ENCODE measurements at places on chromosomes 1 and 21.
A peak's percentile ranks its signal among the peaks of the same experiment; 100 is the strongest.

GRCh38 chr1:91792489-91793071, 93.4 kb downstream of the TGFBR3 start:
- no peak for DNase-seq

DNA sequence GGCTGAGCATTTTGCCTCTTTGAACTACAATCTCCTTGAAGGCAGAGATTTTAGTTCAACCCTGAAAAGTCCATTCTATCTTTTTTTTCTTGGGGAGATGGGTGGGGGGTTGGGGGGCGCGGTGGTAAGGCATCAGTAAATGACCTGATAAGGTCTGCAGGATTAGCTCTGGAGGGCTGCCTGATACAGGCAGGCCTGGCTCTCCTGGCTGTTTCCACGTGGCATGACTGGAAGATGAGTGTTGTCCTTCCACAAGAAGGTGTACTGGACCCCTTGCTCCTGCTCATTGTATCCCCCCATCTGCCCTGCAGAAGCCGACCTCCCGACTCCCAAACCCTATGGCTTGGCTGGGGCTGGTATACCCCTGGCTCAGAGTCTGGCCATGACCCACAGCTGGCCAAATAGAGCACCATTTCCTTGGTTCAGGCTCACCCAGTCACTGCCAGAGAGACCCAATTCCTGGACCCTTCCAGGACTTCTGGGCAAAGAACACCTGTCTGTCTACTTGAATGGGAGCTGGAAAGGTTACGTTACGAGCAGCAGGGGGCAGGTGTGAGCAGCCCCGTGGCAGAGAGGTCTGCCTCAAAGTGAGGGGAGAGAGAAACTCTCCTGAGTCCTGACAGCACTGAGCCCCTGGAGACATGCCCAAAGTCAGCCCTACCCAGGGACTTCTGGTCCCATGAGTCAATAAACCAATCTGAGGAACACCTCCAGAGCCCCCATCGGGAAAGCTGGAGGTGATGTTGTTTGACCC, 17.0 kb downstream of the DHRS3 start:
- no peak for DNase-seq

DNA sequence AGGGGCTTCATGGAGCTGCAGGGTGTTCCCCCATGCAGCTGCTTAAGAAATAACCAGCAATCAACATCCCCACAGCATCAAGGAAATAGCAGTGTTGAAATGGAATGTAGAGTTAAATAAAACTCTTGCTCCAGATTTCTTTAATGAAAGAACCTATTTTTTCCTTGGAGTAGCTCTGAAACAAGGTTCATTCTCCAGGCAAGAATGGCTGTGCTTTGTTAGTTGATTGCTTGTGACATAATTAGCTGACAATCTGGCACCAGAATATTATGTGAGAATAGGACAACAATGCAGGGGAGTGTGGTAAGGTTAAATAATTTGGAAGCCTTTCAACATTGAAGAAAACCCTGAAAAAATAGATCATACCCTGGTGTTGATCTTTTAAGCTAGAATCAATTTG, 254.2 kb upstream of the RRP15 start:
- DNase-seq = no peak

DNA sequence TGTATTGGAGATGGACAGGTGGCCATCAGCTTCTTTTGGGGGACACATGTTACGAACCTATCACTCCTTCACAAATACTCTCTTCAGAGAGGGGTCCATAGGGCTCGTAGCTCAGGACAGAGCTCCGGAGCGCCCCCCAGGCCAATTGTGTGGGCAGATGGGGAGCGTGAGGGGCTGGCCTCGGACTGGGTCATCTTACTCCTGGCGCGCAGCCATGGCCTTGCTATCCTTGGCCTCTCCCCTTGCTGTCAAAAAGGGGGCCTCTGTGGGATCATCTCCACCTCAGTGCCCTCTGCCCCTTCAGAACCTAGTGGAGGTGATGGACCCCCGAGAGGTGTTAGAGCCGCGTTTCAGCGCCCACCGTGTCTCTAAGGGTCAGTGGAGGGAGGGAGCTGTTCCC, 35.0 kb downstream of the ATP5PO start:
- DNase-seq = no peak

GRCh38 chr1:83583351-83584014, 415.4 kb downstream of the TTLL7 start:
- DNase-seq = no peak

DNA sequence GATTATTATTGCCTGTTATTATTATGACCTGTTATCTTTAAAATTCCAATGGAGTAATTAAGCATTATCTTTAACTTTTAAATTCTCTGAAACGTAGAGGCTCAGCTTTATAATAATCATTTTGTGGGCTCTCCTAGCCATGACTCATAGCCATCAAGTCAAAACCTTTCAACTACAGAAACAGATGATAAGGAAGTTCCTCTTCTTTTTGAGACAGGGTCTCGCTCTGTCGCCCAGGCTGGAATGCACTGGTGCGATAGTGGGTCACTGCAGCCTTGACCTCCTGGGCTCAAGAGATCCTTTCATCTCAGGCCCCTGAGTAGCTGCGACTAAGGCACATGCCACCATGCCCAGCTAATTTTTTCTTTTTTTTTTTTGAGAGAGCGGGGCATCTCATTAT, 43.5 kb downstream of the CHML start:
- DNase-seq = no peak

DNA sequence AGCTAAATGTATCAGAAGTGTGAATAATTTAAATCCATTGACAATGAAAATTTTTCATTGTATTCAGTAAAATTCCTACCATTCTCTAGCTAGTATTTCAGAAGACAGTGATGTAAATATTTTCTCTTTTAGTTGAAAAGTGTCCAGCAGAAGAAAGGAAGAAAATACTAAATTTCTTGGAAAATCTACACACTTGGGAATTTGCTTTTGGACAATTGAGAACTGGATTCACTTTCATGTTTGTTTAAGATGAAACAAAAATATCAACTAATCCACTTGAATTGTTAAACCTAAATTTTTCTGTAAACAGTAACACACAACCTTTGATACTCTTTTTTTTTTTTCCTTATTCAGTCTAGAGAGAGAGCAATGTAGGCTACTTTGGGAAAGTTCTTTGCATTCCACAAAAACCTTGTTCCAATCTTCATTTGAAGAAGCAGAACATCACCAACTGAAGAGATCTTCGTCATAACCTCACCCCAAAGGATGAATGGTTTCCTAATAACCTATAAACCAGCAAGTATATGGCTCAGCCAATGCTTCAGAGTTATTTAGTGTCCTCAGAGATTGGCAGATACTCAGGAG, 155.1 kb upstream of the GORAB start:
- peak; percentile 45 for DNase-seq

DNA sequence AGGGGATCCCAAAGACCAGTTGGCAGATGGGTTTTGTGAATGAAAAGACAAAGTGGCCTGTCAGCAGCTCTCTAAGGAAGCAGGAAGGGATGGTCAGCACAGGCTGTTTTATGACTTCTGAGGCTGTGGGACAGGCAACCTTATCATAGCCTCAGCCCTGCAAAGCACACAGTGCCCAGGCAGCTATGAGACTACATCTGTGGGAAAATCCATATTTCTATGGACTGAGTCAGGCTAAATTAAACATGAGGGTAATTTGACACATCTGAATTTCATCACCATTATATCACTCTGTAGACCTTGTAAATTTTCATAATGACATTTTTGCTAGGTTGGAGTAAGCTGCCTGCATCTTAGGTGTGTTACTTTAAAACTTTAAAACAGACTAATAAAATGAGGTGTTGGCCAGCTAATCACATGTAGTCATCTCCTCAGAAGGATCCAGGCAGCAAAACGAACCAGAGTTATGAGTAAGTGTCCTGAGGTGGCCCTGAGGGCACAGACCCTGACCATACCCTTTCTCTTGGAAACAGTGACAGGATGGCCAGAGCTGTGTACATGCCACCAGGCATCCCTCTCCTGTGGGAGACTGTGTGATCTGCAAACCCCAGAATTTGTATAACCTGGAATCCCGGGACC, 14.6 kb downstream of the NGF start:
- no peak for DNase-seq

DNA sequence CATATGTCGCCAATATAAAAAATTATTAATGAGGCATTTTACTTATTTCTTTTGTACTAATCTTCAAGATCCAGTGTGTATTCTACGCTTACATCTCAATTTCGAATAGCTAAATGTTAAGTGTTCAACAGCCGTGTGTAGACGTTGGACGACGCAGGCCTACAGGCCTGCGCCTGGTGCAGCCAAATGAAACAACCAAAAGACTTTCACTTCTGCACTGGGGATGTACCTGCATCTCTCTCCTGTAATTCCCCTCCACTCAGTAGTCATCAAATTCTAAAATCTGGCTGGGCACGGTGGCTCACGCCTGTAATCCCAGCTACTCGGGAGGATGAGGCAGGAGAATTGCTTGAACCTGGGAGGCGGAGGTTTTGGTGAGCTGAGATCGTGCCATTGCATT, 76.8 kb upstream of the HNRNPU start:
- DNase-seq = no peak

- DNase-seq = no peak
Measured at GRCh38 chr1:2085080-2085479, 34.9 kb downstream of the PRKCZ start.

GRCh38 chr1:187244623-187245022, 415.9 kb downstream of the PLA2G4A start:
- DNase-seq = peak; percentile 2

DNA sequence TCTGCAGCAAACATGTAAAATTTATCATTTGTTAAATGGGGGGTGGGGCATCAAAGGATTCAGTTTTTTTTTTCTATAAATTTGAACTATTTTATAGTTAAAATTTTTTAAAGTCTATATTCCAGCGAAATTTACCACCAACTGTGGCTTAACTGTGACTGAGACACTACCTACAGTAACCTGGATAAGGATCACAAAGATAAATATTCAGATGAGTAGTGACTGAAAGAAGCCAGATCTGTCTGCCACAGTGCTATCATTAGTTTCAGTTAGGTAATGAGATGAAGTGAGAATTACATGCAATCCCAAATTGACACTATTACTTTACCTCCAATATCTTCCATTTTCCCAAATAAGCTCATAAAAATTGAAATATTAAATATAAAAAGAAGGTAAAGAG, 5.4 kb downstream of the SPATA6 start:
- no peak for DNase-seq

GRCh38 chr1:232034556-232034955, 408.0 kb downstream of the DISC1 start:
- DNase-seq = no peak

- DNase-seq = no peak
Measured at GRCh38 chr1:65323246-65323645, 13.9 kb downstream of the DNAJC6 start.

GRCh38 chr1:54118704-54119103, 34.1 kb downstream of the CDCP2 start:
- DNase-seq = no peak

DNA sequence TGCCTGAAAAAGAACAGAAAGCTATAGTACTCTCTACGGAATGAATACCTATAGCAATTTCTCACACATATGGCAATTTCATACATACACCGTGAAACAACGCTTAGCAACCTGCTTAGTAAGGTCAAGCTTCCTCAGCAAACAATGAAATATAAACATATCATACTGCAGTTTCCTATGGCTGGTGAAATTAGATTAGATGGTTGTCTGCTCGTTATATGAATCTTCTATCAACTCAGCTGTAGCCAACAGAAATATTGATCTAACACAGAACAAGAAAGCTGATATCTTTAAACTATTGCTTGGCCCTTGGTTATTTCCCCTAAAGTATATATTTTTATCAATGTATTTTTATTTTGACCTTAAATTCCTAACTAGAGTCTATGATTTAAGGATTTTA, 187.8 kb downstream of the SLC44A5 start:
- no peak for DNase-seq

Measured in muscle of arm (tissue), 14 donors.